ENCODE measurements at places on chromosomes 13 and 19. TPM values are rescaled to one million over a fixed set of nuclear protein-coding genes. Genes with fewer than 3 reads are reported as not detected.

SIGLEC5 gene
- total RNA-seq = 2.0 TPM

PSG3 gene
- total RNA-seq = not detected

GRCh38 chr13:109480011-109480955, 306.1 kb downstream of the IRS2 start:
- no peak for DNase-seq

DNA sequence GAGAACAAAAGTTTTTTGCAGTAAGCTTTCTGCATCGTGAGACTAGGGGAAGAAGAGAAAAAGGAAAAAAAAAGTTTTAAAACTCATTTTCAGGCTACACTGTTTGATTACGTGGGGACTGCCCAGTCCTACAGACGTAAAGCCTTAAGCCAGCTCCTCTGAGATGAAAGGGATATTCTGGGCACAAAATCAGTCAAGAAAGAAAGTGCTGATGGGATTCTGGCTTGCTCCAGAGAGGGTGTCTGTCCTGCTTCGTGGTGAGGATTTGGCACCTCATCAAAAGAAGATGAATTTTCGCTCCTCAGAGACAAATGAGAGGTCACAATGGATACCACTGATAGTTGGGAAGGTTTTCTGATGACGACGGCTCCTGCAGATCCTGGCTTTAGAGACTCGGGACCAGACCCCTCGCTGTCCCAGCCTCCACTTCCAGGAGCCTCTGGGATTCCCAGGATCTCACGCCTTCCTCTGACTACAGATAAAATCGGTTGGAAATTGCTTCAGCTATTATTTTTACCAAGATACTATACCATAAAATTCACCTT, 9.7 kb downstream of the TEX29 start:
- DNase-seq = no peak

GRCh38 chr13:31875134-31875533, 135.8 kb downstream of the RXFP2 start:
- DNase-seq = no peak

DNA sequence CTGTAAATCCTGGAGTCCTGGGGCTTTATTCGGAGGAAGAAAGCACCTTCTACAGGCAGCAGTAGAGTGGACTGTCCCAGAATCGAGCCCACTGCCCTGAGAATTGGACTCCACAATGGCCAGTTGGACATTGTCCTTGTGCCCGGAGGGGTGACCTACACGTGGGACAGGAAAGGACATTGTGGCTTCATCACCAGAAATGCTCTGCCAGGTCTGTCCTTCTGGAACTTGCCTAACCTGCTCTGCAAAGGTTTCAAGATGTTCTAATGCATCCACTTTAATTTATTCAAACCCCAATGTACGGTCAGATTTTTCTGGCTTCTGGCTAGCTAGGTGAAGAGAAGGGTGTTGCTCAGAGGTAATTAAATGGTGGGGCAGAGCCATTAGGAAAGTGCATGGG, 32.4 kb upstream of the SPATA13 start:
- DNase-seq = no peak

DNA sequence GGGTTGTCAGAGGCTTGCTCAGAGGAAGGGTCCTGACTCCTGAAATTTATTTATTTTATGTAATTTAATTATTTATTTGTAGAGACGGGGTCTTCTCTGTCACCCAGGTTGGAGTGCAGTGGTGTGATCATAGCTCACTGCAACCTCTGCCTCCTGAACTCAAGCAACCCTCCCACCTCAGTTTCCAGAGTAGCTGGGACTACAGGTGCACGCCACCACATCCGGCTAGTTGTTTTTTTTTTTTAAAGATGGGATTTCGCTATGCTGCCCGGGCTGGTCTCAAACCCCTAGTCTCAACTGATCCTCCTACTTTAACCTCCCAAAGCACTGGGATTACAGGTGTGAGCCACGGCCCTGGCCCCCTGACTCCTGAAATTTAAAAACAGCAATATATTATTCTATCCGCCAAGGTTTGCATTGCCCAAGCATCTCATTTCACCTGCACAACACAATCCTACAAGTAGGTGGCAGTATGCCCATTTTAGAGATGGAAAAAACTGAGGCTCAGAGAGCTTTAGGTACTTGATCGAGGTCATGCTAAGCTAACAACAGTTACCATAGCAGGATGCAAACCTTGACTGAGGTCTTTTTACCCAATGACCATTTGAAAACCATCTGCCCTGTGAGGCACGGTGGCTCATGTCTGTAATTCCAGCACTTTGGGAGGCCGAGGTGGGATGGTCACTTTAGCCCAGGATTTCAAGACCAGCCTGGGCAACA, 18.1 kb downstream of the ARHGEF18 start:
- no peak for DNase-seq

DNA sequence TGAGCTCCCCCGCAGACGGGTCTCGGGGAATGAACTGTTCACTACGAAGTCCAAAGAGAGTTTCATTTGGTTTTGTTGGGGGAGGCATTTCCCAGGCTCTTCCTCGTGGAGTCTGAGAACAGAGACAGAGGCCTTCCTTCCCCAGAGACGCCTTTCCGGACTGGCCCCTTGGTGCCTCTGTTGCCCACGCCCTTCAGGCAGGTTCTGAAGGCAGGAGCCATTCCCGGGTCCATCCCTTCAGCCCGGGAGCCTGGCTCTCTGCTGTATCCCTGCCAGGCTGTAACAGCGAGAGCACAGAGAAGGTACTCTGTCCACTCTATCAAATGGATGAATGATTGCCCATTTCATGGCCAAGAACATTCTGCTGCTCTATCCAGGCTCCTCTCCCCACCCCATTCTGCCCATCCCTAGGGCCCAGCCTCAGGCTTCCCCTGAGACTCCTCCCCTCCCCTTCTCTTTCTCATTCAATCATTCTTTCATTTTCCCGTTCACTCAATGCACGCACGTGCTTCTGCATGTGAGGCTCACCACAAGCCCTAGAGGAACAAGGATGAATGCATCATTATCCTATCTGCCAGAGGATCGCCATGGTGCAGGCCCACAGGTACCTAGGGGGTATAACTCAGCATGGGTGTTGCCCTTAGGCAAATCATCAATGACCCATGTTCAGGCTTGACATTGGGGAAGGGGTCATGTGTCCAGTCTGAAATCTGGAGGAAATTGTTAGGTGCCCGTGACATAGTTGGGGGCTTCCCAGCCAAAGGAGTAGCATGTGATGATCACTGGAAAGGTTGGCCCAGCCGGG, 298.6 kb downstream of the ZNF536 start:
- DNase-seq = no peak

Measured in esophagus muscularis mucosa (tissue), 4 donors.